ENCODE measurements at places on chromosomes 7 and 10.

DNA sequence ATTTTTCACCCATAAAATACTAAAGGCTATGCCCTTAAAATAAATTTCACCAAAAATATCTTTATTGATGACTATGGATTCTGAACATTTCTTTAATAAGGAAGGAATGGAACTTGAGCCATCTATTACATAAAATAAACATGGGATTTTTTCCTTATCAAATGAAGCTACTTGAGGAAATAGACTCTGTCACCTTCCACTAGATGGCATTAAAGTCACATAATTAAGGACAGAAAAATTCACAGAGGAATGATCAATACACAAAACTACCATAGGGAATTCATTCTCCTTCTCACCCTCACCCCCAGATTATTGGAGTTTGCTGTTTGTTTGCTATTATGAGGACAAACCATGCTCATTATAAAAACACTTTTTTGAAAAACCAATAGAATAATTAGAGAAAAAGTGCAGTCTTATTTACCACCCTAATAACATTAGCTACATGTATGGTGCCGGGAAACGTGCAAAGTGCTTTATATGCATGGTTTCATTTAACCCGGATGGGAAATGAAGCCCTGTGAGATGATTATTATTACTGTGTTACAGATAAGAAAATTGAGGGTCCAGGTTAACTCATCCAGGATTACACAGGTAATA lies 21.1 kb upstream of the FOXI2 start:
- no peak for DNase-seq

DNA sequence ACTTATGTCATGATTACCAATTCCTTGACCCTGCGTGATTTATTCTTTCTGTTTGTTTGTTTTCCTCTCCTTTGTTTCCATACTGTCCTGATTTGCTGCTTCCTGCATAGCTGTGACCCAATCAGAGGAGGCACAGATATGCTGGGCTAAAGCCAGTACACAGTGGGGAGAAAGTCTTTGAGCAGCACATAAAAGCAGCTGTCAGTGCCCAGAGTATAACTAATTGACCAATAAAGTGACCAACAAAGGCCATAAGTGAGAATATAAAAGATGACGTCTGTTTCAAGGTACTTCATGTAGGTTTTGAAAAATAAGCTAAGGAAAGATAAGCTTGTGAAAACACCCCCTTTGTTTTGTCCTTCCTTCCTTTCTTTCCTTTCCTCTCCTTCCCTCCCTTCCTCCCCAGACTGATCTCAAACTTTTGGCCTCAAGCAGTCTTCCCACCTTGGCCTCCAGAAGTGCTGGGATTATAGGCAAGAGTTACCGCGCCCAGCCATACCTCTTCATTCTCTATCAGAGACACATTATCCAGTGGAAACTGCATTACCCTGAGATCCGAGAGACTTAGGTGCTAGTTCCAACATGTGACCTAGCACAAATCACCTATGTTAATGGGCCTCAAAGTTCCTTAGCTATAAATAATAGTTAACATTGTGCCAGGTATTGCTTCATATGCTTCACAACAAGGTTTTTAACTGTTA lies 17.0 kb downstream of the BCAP29 start:
- no peak for DNase-seq

DNA sequence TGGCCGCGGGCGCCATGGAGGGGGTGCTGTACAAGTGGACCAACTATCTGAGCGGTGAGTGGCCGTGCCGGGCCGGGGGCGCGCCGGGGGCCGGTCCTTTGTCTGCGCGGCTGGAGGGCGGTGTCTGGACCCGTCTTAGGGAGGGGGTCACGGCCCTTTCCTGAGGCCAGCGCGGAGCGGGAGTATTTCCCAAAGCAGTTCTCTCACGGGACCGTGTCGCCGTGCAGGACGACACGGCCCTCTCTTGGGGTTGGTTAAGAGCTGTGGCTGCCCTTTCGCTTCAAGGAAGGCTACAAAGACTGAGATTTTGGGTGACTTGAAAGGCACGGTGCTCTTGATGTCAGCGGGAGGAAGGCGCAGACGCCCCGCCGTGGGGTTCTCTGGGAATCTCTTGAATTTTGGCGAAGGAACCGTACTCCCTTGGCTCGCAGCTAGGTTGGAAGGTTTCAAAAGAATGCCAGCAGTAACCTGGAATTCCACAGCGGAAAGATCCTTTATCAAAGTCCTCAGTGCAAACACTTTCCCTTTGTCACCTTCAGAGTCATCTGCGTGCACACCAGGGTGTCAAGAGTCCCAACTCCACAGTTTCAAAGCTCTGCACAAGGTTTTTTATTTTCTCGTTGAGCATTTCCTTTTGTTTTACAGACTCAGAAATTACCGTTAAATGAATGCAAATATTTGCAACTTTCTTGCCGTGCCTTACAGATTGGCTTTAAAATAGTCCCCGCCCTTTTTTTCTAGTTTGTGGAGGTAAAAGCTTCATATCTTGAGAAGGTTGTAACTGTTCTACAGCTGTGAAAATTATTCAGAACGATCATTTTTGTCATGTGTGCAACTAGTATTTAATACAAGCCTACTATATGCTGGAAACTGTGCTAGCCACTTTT lies 780 bp downstream of the PLEKHA8 start:
- DNase-seq, result peak; percentile 16

- no peak for DNase-seq
Measured at GRCh38 chr7:36051501-36051900, 101.6 kb upstream of the EEPD1 start.

DNA sequence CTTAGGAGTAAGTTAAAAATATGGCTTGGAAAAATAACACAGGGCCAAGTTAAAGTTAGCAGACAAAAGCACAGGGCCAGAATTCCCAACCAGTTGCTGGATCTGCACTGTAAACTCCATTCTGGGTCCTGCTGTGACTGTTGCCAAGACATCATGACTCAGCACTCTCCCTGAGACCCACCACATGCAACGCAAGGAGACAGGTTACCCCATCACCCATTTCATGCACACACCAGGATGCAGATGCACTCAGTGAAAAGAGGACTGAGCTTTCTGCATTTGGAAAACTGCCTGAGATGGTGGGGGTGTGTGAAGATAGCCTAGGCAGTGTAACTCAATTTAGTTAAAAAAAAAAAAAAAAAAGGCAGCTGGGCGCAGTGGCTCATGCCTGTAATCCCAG lies 97.6 kb upstream of the ZNF438 start:
- no peak for DNase-seq

DNA sequence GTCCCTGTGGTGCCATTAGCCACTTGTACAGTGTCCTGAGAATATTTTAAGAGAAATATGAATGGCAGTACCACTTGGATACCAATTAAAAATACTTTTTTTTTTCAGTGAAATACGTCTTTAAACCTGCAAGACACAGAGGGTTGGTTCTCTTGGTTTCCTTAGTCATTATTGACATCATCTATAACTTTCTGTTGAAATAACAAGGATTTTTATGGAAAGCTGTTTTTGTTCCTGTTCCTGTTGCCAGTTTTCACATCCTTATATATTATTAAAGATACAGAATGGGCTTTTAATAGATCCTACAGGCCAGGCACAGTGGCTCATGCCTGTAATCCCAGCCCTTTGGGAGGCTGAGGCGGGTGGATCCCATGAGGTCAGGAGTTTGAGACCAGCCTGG lies 579.9 kb downstream of the AUTS2 start:
- no peak for DNase-seq

GRCh38 chr7:6917258-6917657 lies 91.2 kb upstream of the CCZ1B start:
- no peak for DNase-seq

DNA sequence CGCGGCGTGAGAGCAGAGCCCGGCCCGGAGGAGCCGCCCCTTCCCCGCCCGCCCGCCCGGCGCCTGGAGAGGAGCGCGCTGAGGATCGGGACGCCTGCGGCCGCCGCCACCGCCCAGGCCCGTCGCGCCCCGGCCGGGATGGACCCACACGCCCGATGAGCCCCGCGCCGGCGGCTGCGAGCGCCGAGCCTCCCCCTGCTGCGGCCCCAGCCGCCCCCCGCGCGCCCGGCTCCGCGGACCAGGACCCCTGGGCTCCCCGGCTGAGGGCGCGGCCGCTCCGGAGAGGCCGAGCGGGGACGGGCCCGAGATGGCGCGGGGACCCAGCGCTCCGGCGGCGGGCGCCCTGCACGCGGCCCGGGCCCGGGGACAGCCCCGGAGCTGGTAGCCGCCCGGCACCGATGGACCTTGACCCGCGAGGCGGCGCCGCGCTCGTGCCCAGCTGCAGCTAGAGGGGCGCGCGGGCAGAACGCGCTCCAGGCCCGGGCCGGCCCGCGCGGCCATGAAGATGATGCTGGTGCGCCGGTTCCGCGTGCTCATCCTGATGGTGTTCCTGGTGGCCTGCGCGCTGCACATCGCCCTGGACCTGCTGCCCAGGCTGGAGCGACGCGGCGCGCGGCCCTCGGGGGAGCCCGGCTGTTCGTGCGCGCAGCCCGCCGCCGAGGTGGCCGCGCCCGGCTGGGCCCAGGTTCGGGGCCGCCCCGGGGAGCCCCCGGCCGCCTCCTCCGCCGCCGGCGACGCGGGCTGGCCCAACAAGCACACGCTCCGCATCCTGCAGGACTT lies 520 bp downstream of the FAM20C start:
- DNase-seq, result no peak

DNA sequence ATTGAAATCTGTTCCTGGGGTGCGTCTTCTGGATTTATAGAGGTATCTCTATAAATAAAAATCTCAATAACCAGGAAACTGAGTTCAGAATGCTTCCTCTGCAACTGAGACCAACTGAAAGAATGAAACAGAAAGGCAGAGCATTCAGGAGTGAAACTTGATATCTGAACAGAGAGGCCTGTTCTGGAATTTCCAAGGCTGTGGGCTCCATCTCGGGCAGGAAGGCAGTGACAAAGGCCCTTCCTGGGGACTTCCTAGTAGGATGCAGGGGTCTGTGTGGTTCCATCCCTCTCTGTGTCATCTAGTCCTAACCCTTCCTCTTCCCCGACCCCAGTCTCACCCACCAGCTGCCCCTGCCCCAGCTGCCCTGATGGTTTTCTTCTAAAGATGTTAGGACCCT lies 52.0 kb downstream of the JCAD start:
- no peak for DNase-seq

- no peak for DNase-seq
Measured at GRCh38 chr10:31099094-31099493, 67.4 kb upstream of the ZNF438 start.

DNA sequence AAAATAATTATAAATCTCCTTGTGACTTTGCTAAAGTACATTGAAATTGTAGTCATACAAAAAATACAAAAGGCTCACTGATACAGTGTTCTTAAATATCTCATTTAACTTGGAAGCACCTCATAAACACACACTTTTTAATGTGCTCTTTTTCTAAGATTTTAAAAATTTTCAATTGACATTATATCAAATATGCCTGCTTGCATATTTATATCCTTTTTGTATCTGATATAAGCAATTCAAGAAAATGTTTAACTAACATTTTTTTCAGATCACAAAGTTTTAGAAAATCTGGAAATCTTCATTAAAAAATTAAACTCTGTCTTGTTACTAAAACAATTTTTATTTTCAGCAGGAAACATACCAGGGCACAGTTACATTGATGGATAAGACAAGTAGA lies 661.5 kb downstream of the REEP3 start:
- DNase-seq, result no peak
